ENCODE measurements at places on chromosomes 4 and X. TPM values are rescaled to one million over a fixed set of nuclear protein-coding genes. Genes with fewer than 3 reads are reported as not detected.

DNA sequence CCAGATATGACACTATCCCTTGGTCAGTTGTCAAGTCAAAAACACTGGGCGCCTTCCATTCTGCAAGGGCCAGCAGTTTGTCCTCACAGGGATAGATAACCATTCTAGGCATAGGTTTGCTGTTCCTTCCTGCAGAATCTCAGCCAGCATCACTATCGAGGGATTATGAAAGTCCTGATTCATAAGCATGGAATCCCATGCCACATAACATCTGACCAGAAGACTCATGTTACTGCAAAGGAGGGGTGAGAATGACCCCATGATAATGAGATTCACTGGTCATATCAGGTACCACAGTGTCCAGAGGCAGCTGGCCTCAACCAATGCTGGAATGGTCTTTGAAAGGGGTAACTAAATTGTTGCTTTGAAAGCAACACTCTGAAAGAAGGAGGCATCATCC, 84.7 kb downstream of the OTC start:
- DNase-seq = peak; percentile 7

- no peak for DNase-seq
Measured at GRCh38 chrX:103730796-103731493, 20.2 kb downstream of the TMEM31 start.

- DNase-seq = no peak
Measured at GRCh38 chr4:176393306-176394013, 73.7 kb downstream of the SPCS3 start.

DNA sequence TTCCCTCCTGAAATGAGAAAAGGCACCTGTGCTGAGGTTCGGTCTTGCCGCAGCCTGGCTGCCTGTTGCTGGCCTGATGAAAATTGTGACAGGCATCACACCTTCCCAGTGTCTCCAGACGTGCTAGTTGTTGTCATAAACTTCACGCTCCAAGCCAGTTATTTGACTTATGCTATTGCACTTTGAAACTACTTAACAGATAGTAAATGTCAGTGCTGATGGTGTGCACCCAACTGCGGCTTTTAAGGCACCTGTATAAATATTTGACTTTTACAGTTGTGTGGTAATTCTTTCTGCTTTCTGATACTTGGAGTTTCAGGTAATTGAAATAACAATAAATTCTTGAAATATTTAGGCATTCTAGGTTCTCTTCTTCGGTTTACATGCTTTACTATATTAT, 1.8 kb downstream of the WWC2 start:
- DNase-seq = no peak

DNA sequence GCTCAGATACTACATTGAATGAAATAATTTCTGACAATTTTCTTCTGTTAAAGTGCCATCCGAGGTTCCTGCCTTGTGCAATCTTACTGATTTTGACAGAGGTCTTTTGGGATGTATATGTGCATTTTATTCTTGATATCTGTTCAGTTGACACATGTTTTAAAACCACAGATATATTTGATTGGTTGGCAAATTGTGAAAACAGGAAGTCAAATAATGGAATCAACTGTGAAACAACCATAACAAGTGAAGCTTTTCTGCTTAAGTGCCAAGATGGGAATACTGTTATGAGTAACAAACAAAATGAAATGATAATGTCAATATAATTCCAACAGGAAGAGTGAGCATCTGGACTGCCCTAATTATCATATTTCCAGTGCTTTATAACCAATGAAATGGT, 84.9 kb upstream of the TET2 start:
- no peak for DNase-seq

DNA sequence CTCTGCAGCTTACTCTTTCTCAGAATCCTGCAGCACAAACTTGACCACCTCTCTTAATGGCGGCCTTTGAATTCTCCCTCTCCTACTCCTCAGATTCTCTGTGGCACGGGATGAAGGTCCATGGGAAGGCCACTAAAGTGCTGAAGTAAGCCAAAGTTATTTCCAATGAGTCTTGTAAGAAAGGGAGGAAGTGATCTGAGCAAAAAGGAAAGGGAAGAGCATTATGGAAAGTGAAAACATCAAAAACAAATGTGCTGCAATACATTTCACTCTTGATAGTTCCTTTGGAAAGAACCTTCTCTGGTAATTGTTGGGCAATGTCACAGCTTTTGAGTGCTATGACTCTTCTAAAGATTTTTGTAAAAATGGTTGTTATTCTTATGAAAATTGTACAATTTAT, 54.3 kb upstream of the CAMK2D start:
- no peak for DNase-seq

GRCh38 chr4:74546057-74546456, 101.1 kb downstream of the AREG start:
- DNase-seq = peak; percentile 56

- no peak for DNase-seq
Measured at GRCh38 chrX:2708021-2708420, 16.9 kb downstream of the CD99 start.

DNA sequence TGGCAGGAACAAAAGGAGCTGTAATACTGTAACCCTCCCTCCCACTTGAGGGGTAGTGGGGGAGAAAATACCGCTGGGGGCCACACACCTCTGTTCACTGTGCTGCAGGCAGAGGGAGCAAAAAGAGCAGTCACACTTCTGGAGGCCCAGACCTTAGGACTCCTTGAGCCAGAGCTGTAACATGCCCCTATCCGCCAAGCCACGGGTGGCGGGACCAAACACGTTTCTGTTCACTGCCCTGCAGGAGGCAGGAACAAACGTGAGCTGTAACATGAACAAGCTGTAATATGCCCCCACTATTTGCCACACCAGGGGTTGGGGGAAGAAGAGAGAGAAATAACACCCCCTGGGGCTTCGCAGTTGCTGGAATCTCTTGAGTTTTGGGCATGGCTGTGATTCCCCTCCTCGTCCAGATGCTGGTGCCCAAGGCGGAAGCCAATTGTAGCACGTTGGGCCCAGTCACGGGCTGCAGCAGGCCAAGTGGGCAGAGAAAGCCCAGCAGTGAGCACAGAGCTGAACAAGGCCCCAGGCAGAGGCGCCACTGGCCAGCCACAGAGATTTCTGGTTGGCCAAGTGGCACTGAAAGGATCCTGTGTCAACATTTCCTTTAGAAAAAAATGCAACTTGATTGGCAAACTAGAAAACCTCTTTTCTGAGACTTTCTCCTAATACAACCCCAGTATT, 509.7 kb downstream of the INPP4B start:
- no peak for DNase-seq

- no peak for DNase-seq
Measured at GRCh38 chr4:3829956-3830773, 64.0 kb downstream of the ADRA2C start.

- no peak for DNase-seq
Measured at GRCh38 chr4:169105620-169106019, 95.6 kb upstream of the CBR4 start.

GRCh38 chr4:186904101-186904500, 180.4 kb upstream of the FAT1 start:
- peak; percentile 55 for DNase-seq

DNA sequence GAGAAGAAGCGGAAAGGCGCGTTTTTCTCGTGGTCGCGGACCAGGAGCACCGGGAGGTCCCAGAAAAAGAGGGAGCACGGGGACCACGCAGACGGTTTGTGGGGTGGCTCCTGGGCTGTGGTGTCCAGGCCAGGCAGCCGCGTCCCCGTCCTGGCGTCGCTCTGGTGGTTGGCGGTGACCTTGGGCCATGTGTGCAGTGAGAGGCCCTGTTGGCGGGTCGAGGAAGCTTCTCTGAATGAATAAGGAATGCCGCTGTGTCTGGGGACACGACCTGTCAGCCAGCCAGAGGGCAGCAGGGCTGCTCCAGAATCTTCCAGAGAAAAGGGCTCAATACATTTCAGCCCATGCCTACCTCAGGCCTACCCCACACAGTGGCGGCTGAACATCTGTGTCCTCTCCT, 24.3 kb upstream of the HGFAC start:
- no peak for DNase-seq

- DNase-seq = no peak
Measured at GRCh38 chr4:156377036-156377710, 423.5 kb upstream of the CTSO start.

GRCh38 chr4:98466868-98467599, 191.4 kb downstream of the TSPAN5 start:
- no peak for DNase-seq

- DNase-seq = no peak
Measured at GRCh38 chr4:2995546-2996265, 32.3 kb downstream of the GRK4 start.

GRCh38 chr4:100258675-100259074, 68.4 kb upstream of the DDIT4L start:
- DNase-seq = no peak

DNA sequence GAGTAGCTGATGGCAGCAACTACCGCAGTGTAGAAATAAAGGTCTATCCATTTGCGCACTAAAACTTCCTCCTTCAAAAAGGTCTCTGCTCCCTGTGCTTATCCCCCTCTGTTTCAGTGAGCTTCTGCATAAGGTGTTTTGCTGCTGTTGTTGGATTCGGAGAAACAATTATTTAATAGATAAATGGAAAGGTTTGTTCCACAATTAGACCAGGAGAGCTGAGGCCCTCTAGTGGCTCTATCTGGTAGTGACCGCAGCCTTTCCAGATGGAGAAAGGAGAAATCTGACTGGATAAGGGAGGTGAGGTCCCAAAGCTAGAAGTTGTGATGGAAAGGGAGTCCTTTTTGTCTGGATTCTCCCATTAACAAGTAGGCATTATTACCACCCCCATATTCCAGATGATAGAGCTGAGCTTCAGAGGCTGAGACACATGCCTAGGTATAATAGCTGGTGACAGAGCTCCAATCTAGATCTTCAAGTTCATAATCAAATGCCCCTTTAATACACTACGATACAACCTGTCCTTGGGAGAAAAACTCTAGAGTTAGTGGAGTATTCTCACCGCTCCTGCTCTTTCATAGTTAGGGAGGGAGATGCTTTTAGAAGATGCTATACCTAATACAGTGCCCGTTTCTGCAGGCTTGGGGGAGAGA, 5.1 kb upstream of the GABRQ start:
- no peak for DNase-seq

DNA sequence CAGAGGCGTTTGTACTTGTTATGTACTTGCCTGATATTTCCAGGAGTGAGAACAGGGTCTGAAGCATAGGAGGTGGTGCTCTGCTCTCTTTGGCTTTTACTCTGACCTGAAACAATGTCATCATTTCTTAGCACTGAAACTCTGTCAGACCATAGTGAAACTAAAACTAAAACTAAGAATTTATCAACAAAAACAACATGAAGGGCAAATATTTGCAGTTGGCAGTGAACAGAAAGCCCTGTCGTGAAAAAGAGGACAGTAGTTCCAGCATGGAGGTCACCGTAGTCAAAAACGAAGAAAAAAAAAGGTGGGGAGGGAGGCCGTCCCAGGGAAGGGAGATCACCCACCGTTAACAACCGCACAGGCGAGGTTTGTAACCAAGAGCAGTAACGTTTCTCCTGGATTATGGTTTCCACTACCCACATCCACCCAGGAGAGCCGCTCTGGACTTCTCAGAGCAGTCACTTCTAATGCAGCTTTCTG, 97.5 kb downstream of the ANK2 start:
- DNase-seq = no peak

SOWAHB gene
- 23.3 TPM for total RNA-seq

HNRNPDL gene
- total RNA-seq = 161 TPM

HAND2 gene
- total RNA-seq = not detected

GYG2 gene
- 2.2 TPM for total RNA-seq

CT55 gene
- not detected for total RNA-seq

RASGEF1B gene
- total RNA-seq = 13.6 TPM

CRMP1 gene
- total RNA-seq = 15.4 TPM

FRG2 gene
- not detected for total RNA-seq

PPEF2 gene
- not detected for total RNA-seq

PNMA6F gene
- total RNA-seq = not detected

PABPC1L2A gene
- total RNA-seq = not detected

PDZD4 gene
- total RNA-seq = 0.68 TPM

HOPX gene
- total RNA-seq = 3.0 TPM

TNIP3 gene
- total RNA-seq = 1.1 TPM

CTAG1B gene
- not detected for total RNA-seq

All from kidney epithelial cell (primary cell).